Vagina (tissue), 2 donors: ENCODE measurements at places on chromosomes 4 and X. TPM values are rescaled to one million over a fixed set of nuclear protein-coding genes. Genes with fewer than 3 reads are reported as not detected.

GRCh38 chrX:154459832-154460231 is 1.8 kb downstream of the PLXNA3 start:
- no peaks in the 10 kb centered on the region for H3K27me3 ChIP-seq
- H3K4me1 ChIP-seq: peaks cover 17% of the 10 kb centered on the region
- DNase-seq: no peak
- H3K4me3 ChIP-seq: peak overlapping the region; percentile 60
- no peaks in the 10 kb centered on the region for H3K36me3 ChIP-seq

GRCh38 chrX:4379071-4379470 is 665.6 kb upstream of the PRKX start:
- H3K36me3 ChIP-seq: no peaks in the 10 kb centered on the region
- no peak for DNase-seq
- no peaks in the 10 kb centered on the region for H3K27me3 ChIP-seq
- no peak overlapping the region for H3K4me3 ChIP-seq
- H3K4me1 ChIP-seq: no peaks in the 10 kb centered on the region

- DNase-seq: no peak
- no peaks in the 10 kb centered on the region for H3K27me3 ChIP-seq
- no peaks in the 10 kb centered on the region for H3K4me1 ChIP-seq
- no peak overlapping the region for H3K4me3 ChIP-seq
- no peak overlapping the region for H3K27ac ChIP-seq
These were observed 25.6 kb downstream of the SMARCA5 start for GRCh38 chr4:143538979-143539669.

Gene CACNA1F
- 0.25 TPM for total RNA-seq

Gene BMP15
- not detected for total RNA-seq

- no peaks in the 10 kb centered on the region for H3K36me3 ChIP-seq
- no peaks in the 10 kb centered on the region for H3K27me3 ChIP-seq
- H3K27ac ChIP-seq: no peak overlapping the region
- no peaks in the 10 kb centered on the region for H3K4me1 ChIP-seq
These were observed 36.8 kb downstream of the ING2 start for GRCh38 chr4:183541752-183542040.

Gene GNRHR
- total RNA-seq: not detected

GRCh38 chr4:73404042-73404441 is at the start of gene ALB:
TSS of gene ALB (plus strand) at chr4:73404287. CDS start at chr4:73404328, 41 bp downstream.
- H3K27ac ChIP-seq: no peak within 1 kb of the TSS
- no peak within 1 kb of the TSS for H3K4me3 ChIP-seq
- DNase-seq: no peak
- no peaks in the 10 kb centered on the region for H3K36me3 ChIP-seq
- no peaks in the 10 kb centered on the region for H3K4me1 ChIP-seq

Gene PRKG2
- 0.49 TPM for total RNA-seq

DNA sequence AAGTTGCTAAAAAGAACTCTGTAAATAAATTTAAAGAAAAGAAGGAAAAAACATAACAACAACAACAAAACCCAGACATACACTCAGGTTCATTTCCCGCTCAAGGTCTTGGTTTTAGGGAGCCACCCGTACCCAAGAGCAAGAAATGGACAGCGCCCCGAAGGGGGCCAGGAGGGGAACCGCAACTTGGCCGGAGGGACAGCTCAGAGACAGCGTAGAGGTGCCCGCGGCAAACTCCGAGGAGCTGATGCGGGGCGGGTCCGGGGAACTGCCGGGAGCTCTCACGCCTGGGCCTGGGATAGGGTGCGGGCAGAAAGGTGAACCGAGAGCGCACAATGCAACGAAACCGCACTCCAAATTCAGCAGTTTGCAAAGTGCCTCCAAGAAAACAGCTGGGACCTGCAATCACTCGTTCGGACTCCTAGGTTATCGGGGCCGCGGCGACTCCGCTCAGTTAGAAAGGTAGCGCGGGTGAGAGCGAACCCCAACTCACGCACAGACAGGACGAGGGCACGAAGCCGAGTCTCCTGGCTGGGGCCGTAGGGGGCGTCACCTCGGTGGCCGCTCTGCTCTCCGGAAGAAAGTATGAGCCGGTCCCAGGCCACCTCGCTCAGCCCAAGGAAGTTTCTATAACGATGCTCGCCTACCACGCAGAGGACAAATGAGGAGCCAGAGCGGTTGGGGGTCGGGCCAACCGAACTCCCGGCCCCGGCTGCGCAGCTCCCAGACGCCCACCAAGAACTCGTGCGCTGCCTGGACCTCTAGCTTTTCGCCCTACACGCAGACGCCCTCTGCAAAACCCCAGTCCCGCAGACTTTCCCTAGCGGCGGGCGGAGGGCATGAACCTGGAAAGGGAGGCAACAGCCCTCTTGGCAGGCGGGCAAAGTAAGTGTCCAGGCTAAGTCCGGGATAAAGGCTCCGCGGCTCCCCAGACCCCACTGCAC is 1.4 kb downstream of the NDNF start:
- peak overlapping the region; percentile 44 for H3K27ac ChIP-seq
- DNase-seq: no peak
- H3K4me3 ChIP-seq: peak overlapping the region; percentile 41
- no peaks in the 10 kb centered on the region for H3K36me3 ChIP-seq
- peaks cover 6% of the 10 kb centered on the region for H3K4me1 ChIP-seq
- no peaks in the 10 kb centered on the region for H3K27me3 ChIP-seq

DNA sequence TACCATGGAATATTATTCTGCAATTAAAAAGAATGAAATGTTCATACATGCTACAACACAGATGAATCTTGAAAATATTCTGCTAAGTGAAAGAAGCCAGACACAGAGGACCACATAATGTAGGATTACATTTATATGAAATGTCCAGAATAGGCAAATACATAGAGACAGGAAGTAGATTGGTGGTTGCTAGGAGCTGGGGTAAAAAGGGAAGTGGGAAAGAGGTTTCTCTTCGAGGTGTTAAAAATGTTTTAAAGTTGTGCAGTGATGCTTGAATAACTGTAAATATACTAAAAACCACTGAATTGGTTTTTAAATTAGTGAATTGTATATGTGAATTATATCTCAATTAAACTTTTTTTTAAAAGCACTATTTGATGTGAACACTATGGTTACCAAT is 3.6 kb upstream of the NXT2 start:
- no peak overlapping the region for H3K4me3 ChIP-seq
- DNase-seq: no peak
- no peaks in the 10 kb centered on the region for H3K27me3 ChIP-seq
- no peaks in the 10 kb centered on the region for H3K36me3 ChIP-seq

- H3K27me3 ChIP-seq: no peaks in the 10 kb centered on the region
- H3K27ac ChIP-seq: no peak overlapping the region
These were observed 39.3 kb upstream of the TXK start for GRCh38 chr4:48173056-48173991.

Gene RTL9
- total RNA-seq: not detected

Gene RAP2C
- total RNA-seq: 11.8 TPM

DNA sequence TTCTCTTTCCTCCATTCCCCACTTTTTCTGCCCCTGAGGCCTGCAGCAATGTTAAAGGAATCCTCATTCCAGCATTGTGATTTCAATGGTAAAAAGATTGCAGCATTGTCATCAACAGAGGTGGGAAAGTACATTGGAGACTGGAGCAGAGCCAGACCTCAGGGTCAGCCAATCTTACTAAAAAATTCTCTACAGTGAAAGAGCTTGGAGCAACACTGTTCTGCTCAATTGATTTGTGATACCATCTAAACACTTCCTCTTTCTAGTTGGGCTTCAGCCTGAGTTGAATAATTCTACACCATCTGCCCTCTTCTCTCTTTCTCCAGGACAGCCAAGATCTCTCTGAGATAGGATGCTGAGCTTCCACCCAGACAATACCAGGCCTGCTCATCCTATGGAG is 176.5 kb downstream of the AR start:
- no peak for DNase-seq
- no peak overlapping the region for H3K27ac ChIP-seq
- H3K4me1 ChIP-seq: peaks cover 33% of the 10 kb centered on the region

GRCh38 chr4:3471886-3472285 is 8.8 kb downstream of the DOK7 start:
- H3K27ac ChIP-seq: no peak overlapping the region
- no peaks in the 10 kb centered on the region for H3K27me3 ChIP-seq
- peaks cover 7% of the 10 kb centered on the region for H3K4me1 ChIP-seq
- H3K4me3 ChIP-seq: no peak overlapping the region
- no peak for DNase-seq

- H3K4me3 ChIP-seq: no peak overlapping the region
- H3K4me1 ChIP-seq: no peaks in the 10 kb centered on the region
- DNase-seq: no peak
- no peaks in the 10 kb centered on the region for H3K27me3 ChIP-seq
- no peaks in the 10 kb centered on the region for H3K36me3 ChIP-seq
- H3K27ac ChIP-seq: no peak overlapping the region
These were observed 162.1 kb downstream of the EPHA5 start for GRCh38 chr4:65508168-65508567.

- H3K27me3 ChIP-seq: peaks cover 9% of the 10 kb centered on the region
- peaks cover 40% of the 10 kb centered on the region for H3K4me1 ChIP-seq
These were observed 55.1 kb upstream of the BCOR start for GRCh38 chrX:40152741-40153344.
